ENCODE measurements at places on chromosomes 12 and 14.

- DNase-seq, result no peak
These were observed 75.8 kb upstream of the HOXC13 start for GRCh38 chr12:53862831-53863230.

DNA sequence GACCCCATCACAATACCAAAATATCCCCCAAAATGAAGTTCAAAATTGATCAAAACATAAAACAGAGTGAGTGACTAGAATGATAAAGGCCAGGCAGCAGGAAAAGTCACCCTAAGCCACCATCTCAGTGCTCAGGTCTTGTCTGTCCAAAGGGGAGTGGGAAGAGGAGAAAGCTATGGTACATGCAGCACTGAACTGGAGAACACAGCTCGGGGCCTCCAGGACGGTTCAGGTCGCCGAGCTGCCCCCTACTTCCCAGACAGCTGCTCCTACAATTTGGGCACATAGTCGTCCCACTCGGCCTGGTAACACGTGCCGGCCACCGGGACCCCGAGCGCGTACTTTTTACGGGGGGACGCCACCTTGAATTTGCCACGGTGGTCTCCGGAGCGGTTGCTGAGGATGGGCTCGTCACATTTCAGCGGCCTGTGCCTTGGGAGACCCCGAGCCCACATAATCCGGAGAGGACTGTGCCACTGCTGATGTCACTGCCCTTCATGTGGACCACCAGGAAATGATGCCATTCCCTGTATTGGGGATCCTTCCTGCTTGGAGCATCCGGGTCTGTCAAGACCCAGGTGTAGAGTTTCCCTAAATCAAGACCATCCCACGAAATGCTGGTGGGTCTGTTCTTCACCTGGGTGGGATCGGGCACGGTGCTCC lies 31.6 kb downstream of the AK7 start:
- no peak for DNase-seq

DNA sequence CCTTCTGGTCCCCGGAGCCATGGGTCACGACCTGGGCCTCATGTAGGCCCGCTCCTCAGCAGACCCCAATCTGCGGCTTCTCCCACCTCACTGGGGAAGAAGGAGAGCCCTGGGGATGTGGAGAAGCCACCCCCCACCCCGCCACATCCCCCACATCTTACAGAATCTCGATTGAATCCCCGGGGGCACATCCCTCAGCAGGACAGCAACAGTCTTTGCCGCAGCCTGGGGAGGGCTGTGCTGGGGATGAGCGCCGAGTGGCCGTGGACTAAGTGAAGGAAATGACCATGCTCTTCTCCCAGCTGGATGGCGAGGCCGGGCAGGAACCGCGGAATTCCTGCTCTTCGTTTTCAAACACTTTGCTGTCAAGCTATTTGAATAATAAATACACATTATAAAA lies 169.0 kb upstream of the RTL1 start:
- no peak for DNase-seq

- DNase-seq, result no peak
These were observed 41.0 kb downstream of the CMKLR1 start for GRCh38 chr12:108297895-108298760.
